ENCODE measurements at places on chromosomes 4 and X.

DNA sequence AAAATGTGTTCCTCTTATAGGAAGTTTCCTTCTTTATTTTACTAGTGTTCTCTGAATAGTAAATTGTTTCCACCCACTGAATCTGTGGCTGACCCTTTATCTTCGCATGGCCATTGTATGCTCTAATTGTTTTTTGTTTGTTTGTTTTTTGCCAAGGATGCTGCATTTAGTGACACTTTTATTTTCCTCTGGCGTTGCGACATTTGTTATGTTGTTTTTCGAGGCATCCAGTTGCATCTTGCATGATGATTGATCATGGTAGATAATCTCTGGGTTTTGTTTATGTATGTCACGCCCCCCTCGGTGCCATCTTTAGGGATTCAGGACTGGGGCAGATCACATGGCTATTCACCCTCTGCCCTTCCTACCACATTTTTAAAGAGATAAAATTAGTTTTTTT lies 2.2 kb downstream of the NMU start:
- no peak for DNase-seq

DNA sequence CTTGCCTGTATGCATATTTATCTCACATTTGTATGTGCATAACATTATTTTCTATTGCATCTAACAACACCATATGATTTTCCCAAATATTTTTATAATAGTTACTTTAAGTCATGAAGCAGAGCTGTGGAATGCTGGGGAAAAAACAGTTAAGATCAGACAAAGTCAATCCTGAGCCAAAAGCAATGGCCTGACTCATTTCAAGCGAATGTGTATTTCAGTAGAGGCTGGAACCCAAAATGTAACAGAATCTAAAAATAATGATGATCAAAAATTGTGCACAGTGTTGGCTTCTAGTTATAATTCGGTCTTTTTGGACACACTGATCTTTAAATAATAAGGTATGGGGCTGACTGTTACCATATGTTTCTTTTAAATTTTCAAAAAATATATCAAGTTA lies 516.2 kb upstream of the ADGRL3 start:
- DNase-seq: no peak

DNA sequence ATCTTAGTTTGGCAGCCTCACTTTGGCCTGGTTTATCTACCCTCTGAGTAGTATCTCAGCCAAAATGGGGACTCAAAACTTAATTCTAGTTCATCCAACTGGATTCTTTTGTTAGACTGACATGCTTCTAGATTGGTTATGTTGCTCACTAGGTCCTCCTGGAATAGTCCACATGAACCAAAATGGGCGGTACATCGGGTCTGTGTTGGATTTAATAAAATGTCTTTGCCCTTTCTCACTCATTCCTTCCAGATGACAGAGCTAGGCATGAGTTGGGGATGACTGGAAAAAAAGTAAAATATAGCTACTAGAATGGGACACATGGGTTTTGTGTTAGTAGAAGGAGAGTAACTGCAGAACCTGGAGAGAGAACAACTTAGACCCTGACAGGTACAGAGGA lies 247.9 kb downstream of the CCSER1 start:
- no peak for DNase-seq

DNA sequence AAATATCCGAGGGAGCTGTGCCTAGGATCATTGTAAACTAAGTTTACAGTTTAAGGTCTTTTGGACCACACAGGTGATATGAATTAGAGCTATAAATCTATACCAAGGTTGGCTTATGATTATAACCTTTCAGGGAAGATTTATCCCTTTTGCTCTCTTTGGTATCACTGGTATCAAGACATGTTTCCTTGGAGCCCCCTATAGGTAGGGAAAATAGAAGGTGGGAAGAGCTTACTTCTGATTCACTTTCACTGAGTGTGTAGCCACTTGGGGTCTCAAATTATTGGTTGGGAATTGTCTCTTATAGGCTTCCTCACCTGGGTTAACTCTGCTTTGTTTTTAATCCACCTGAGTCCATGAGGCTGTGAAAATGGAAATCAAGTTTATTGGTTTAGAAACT lies 262.1 kb upstream of the NR3C2 start:
- DNase-seq: no peak

GRCh38 chrX:132171881-132172280 lies 44.1 kb upstream of the FRMD7 start:
- DNase-seq: no peak

DNA sequence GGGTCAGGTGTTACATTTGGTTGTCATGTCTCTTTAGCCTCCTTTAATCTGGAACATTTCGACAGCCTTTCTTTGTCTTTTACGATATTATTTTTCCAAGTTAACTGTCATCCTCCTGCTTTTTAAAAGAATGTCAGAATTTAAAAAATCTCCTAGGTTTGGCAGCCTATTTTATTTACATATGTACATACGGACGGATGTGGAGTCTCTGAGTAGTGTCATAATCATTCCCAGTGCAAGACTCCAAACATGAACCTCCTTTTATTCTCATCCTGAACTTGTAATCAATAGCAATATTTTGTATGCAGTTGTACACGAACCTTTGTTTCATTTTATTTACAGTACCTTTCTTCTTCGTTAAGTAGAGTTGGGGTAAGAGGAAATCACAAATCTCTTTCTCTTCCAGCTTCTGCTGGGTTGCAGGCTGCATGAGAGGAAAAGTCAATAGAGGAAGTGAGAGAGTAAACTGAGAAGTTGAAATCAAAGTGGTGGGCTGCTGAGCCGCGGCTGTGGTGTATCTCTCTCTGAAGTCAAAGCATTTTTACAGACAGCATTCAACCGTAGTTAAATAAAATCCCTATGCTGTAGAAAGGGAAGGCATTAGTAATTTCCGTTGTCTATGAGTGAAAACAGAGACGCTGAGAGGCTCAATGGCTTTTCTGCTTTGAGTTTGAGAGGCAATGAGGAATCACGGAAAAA lies 53.9 kb upstream of the RPS6KA3 start:
- no peak for DNase-seq

All from stimulated activated CD4-positive, alpha-beta T cell treated with anti-CD3 and anti-CD28 coated beads, Interleukin-12 subunit alpha, Interleukin-12 subunit beta, amount 100 ng/mL, for 24 hours (primary cell).